ENCODE measurements at places on chromosomes 2 and 18.

- DNase-seq: no peak
These were observed 17.2 kb upstream of the GPC1 start for GRCh38 chr2:240418311-240418710.

GRCh38 chr2:161775971-161776370 lies 151.8 kb downstream of the SLC4A10 start:
- no peak for DNase-seq

DNA sequence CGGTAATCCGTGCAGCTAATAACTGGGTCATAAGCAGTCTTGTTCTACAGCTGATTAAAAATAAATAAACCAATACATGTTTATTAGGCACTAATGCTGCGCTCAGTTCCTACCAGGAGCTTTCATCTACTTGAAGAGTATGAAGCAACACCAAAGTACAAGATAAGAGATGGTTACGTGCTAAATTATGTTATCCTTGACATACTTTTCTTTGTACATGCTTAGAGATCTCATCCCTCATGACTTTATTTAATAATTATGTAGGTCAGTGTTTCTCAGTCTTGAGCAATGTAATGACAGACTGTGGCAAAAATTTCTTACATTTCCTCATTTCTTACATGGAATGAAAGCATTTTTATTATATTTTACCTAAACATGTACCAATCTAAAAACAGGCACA lies 54.6 kb upstream of the COBLL1 start:
- peak; percentile 50 for DNase-seq

- DNase-seq: peak; percentile 24
These were observed 122.5 kb downstream of the PLA2R1 start for GRCh38 chr2:159939946-159940345.

GRCh38 chr18:39453356-39453755 lies 1887.8 kb upstream of the CELF4 start:
- DNase-seq: peak; percentile 14

GRCh38 chr2:77567723-77568122 lies 45.5 kb upstream of the LRRTM4 start:
- no peak for DNase-seq

- no peak for DNase-seq
These were observed 411.7 kb downstream of the SOCS6 start for GRCh38 chr18:70700496-70700895.

DNA sequence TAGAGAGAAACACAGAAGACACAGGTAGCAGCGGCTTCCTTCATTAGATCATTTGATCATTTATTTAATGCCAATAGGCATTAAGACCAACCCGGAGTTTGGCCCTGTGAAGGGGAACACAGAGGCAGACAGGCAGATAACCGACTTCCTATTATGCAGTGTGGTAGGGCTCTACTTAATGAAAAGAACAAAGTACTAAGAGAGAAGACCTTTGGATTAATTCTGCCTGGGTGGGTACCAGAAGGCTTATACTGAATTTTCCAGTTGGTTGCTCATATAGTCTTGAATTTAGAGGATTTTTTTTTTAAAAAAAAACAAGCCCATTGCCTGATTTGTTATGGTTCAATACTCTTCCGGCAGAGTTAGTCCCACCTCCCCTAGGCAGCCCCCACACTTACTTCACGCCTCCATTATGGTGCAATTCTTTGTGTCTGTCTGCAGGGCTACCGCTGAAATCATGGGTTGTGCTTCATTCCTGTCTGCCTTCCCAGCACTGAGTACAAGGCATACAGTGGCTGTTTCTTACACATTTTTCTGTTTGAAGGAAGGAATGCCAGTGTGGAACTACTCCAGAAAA lies 244.3 kb upstream of the APCDD1 start:
- DNase-seq: no peak

GRCh38 chr2:75915851-75916634 lies 205.3 kb upstream of the GCFC2 start:
- DNase-seq: no peak

- peak; percentile 86 for DNase-seq
These were observed 14.4 kb upstream of the PIK3C3 start for GRCh38 chr18:41940506-41941215.

DNA sequence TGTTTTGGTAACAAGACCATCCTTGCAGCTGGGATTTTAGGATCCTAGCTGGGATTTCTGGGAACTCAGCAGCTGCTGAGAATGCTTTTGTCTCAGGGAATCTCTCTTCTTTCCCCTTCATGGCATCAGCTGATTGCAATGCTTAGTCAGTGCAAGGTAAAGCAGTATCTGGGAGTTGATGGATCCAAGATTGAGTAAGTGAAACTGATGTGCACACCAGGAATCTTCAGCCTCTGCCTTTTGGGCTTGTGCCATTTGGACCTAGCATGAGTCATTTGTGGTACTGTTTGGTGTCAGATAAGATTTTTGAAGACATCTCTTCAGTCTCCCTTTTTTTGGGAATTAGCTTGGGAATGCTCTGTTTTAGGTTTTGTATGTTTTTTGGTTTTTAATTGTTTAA lies 363.3 kb upstream of the TFPI start:
- peak; percentile 33 for DNase-seq

DNA sequence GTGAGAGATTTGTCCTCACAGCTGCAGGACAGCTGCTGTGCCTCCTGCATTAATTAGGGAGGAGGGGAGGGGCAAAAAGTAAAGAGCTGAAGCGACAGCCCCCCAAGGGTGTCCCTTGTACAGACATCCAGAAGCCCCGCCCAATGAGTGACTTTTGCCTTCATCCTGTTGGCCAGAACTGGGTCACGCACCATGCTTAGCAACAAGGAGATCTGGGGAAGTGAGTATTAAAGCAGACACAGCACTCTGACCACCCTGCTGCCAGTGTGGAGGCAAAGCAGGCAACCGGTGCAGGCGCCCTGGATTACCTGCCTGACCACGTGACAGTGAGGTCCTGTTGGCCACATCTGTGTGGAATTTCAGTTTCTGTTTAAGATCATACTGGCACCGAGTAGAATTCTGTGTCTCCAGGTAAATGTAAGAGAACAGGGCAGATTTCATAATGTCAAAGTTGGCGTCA lies 21.5 kb upstream of the BIN1 start:
- no peak for DNase-seq

GRCh38 chr18:45526114-45526841 lies 89.0 kb upstream of the SLC14A2 start:
- DNase-seq: peak; percentile 57

GRCh38 chr18:31274931-31275330 lies 43.0 kb upstream of the DSG1 start:
- no peak for DNase-seq

GRCh38 chr18:34990597-34990996 lies 50.6 kb upstream of the MAPRE2 start:
- peak; percentile 51 for DNase-seq

DNA sequence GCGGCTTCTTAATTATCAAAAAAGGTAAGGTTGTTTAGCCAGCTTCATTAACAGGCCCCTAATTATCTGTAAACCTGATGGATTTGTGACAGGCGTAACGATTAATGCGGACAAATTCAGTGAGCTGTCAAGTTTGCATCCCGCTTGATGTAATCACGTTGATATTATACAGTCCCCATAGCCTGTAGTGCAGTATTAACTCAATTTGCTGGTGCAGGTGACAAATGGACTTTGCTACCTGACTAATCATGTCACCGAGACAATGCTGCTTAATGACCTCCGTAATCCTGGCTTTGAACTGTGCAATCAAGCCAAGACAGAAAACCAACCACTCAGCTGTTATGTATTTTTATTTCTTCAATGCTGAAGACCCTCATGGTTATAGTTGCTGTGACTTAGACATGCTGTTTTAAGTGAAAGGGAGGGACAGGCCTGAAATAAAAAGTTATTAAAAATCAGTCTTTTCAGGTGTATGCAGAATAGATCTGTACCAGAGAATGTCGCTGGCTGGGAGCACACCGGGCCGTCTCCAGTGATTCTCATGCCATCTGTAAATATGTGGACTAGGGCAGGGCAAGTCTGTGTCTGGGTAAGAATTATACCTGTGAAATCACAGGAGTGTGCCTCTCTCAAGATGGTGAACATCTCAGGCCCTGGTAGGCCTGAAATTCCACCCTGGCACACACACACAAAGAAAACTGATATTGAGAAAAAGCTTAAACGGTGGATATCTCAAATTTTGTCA lies 4.3 kb downstream of the TSHZ1 start:
- no peak for DNase-seq

DNA sequence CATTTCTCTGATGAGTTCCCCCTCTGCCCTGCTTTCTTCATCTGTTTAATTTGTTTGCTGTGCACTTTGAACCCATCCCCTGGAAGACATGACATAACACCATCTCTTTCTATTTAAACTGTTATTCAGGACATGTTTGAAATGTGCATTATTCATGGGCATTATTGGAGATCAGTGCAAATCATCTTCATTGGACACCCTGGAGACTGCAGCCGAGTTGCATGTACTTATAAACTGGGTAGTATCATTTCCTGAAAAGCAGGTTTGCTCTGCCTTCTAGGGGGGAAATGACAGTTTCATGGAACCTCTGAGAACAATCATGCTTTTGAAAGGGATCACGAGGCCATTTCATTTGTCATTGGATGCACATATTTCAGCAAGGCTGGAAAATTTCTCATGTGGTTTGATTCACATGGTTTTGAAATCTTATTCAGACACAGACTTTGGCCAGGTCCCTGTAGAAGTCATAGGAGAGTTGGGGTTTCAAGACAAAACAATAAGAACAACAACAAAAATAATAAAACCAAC lies 462.8 kb upstream of the MEX3C start:
- no peak for DNase-seq

DNA sequence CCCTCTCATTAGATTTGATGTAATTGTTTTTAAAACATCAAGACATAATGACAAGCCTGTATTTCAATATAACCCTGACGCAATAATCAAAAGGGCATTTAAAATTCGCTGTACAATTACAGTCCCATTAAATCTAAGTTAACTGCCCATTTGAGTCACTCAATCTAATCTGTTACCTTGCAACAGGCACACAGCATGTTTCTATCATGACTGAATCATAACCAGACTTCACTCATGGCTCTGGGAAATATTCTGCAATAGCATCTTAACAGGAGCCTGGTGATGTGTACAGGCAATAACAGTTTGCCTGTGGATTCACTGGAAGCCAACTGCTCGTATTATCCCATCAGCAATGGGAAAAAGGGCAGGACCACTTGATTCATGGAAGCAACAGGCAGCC lies 142.3 kb upstream of the NCKAP5 start:
- DNase-seq: peak; percentile 26

DNA sequence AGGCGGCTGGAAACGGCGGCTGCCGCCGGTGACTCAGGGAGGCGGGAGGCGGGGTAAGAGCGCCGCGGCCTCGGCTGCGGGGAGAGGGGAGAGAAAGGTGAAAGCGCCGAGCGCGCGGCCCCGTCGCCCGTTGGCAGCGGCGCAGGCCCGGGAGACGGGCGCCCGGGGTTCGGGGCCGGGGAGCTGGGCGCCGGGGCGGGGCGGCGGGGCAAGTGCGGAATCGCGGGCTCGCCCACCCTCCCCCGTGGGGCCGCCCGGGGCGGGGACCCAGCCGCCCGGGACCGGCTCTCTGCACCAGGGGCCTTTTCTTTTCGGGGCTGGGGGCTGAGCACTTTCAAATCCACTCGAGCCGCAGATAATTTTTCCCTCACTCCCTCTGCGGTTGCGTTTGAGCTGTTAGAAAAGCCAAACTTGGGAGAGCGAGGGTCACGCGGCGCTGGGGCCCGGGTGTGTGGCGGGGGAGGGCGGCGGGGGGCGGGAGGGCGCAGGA lies 266 bp downstream of the KDM3A start:
- DNase-seq: no peak

- peak; percentile 58 for DNase-seq
These were observed 1090.2 kb downstream of the SUCLG1 start for GRCh38 chr2:83368916-83369315.

- no peak for DNase-seq
These were observed 165.6 kb upstream of the VRK2 start for GRCh38 chr2:57880967-57881366.

GRCh38 chr2:135743860-135744259 lies 2.2 kb downstream of the UBXN4 start:
- peak; percentile 14 for DNase-seq

DNA sequence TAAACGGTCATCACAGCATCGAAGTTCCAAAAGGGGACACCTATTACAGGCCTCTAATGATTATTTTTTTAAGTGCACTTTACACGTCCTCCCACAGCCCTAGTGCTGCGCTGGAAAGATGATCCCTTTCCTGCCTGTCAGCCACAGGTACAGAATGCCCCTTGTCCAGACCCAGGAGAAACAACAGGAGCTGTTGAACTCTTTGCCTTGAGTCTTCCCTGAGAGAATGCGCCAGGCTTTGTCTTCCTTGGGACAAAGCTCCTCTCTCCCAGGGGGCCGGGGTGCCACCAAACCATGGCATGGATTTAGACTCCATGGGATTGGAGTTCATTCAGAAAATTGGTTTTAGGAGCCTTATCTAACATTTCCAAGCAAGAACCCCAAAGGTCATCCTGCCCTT lies 319.0 kb upstream of the SOX11 start:
- DNase-seq: no peak

DNA sequence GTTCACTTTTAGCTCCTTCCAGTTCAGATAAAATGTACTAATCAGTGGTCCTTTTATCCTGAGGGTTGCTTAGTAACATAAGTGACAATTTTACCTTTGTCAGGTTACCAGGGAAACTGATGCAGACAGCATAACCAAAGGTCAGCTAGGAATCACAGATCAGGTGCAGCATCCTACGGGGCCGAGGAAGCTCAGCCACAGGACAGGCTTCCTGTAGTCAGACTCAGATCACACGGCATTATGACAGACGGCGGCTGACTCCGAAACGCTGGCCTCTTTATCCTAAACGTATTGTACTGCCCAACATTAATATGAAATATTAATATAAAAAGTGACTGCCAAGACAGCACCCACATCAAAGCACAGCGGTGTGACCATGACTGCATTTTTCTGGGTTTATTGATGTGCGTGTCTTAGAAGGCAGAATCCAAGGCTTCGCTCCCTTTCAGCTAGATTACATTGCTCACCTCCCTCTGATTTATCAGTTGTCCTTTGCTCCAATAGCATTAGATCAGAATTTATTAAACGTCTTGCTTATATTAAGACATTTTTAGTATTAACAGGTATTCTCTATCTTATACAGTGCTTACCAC lies 444.5 kb downstream of the CMPK2 start:
- no peak for DNase-seq

- DNase-seq: no peak
These were observed 26.5 kb upstream of the ABI2 start for GRCh38 chr2:203301667-203302066.

DNA sequence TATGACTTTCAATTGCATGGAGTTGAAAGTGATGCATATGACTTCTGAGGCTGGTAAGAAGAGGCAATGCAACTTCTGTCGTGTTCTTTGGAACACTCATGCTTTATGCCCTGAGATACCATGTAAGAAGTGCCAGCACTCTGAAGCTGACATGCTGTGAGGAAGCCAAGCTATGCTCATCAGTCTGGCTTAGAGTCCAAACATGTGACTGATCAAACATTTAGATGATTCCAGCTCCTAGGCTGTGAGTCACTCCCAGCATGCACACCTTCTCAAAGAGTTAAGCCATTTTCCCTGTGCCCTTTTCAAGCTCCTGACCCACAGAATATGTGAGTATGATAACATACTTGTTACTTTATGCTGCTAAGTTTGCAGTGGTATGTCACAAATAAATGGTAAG lies 15.8 kb upstream of the VRK2 start:
- peak; percentile 40 for DNase-seq

GRCh38 chr2:233114421-233114861 lies 54.3 kb downstream of the INPP5D start:
- no peak for DNase-seq

- DNase-seq: peak; percentile 39
These were observed 3.6 kb downstream of the IHH start for GRCh38 chr2:219056896-219057708.

All from GM23248 (cell line).